Fibroblast of the conjunctiva (primary cell): ENCODE measurements at places on chromosomes 4 and X.

DNA sequence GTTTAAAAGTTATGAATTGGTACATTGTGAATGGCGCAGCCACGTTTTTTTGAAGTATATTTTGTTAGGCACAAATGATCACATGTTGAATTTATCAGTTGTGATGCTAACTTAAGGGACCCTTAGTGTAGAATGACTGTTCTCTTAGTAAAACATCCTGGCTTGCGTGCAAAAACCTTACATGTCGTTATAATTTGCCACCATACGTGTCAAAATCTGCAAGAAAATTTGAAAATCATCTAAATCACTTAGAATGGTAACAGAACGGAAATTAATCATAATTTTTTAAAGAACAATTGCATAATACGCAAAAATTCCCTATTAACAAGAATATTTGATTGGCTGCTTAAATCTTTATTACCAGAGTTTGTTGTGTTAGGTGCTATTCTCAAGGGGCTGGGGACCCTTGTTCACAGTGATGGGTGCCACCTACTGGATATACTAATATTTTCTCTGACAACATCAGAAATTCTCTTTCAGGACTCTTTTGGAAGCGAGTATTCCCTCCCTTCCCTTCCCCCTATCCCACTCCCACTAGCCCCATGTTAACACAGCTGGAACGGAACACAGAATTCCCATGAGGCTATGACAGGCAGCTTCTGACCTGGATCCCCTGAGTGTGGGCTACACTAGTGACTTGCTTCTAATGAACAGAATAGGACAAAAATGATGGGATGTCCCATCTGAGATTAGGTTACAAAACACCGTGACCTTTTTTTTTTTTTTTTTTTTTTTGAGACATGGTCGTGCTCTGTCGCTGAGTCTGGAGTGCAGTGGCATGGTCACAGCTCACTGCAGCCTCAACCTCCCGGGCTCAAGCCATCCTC is 71.8 kb downstream of the SUPT20HL2 start:
- DNase-seq: no peak

- DNase-seq: no peak
Observed at GRCh38 chr4:138890891-138891570, 124.5 kb upstream of the NOCT start.

- no peak for DNase-seq
Observed at GRCh38 chrX:23575281-23575680, 92.0 kb upstream of the PRDX4 start.

DNA sequence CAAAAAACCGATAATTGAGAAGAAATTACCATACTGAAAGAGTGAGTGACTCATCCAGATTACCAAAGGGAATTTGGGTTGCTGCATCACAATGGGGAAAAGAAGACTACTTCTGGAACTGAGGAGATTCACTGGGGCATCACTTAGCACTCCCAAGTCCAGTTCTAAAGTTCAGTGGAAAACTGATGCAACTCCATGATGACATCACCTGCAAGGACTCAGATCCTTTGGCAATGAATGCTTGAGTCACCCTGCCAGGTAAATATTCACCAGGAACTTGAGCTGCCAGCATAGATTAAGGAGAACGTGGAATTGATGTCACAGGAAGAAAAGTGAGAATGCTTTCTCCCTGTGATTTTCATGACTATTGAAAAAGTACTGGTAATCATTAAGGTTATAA is 32.0 kb upstream of the SMIM10L2A start:
- DNase-seq: no peak

GRCh38 chrX:40617566-40617965 is 5.7 kb upstream of the MPC1L start:
- no peak for DNase-seq

DNA sequence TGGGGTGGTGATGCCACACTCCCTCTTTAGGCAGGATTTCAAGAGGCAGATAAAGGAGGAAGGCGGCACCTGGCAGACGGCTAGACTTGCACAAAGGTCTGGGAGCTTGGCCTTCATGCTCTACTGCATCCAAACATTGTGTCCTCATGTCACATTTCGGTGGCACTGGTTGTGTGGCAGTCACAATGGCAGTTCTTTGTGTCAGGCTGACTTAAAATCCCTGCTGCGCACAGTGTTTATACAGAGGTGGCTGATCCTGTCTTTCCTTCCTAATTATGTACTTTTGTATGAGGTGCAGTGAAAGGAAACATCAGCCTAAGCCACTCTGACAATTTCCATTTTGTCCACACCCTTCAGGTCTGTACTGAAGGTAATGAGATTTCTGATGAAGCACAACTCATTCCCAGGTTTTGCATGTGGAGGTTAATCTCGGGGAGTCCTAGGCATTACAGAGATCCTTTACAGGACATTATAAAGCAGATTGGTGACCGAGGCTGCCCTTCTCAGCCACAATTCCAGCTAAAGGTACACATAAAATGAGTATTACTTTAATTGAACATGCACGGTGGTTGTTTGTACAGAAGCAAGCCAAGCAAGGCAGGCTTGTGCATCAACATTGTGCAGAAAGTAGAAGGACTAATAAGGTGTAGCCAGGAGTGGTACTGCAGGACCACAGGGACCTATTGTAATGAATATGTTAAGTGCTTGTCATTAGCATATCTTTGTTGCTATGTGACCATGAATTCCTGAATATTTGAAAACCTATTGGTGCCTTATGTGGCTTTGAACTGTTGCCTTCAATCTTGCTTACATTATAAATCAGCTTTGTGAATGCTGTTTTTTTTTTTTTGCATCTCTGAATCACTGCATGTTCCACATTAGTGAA is 147.6 kb downstream of the STK32B start:
- no peak for DNase-seq

- DNase-seq: no peak
Observed at GRCh38 chrX:63708801-63709200, 76.2 kb downstream of the ARHGEF9 start.
